ENCODE measurements at places on chromosomes 1 and 21.

- no peak for DNase-seq
Measured at GRCh38 chr1:94727846-94728715, 92.1 kb upstream of the SLC44A3 start.

DNA sequence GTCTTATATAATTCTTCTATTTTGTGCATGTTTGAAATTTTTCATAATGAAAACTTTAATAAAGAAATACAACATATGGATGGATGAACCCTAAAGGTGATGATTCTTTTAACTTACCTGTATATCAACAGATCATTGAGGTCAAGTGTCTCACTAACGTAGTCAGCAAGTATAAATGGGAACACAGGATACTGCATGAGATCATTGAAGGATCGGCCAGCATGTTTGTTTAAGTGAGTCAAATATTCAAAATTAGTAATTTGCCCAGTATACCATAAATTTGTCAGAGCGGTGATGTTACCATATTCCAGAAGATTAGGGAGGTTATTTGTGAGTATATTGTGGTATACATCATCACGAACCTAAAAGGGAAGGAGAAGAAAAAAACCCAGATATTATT lies 71.0 kb upstream of the GNG4 start:
- no peak for DNase-seq

DNA sequence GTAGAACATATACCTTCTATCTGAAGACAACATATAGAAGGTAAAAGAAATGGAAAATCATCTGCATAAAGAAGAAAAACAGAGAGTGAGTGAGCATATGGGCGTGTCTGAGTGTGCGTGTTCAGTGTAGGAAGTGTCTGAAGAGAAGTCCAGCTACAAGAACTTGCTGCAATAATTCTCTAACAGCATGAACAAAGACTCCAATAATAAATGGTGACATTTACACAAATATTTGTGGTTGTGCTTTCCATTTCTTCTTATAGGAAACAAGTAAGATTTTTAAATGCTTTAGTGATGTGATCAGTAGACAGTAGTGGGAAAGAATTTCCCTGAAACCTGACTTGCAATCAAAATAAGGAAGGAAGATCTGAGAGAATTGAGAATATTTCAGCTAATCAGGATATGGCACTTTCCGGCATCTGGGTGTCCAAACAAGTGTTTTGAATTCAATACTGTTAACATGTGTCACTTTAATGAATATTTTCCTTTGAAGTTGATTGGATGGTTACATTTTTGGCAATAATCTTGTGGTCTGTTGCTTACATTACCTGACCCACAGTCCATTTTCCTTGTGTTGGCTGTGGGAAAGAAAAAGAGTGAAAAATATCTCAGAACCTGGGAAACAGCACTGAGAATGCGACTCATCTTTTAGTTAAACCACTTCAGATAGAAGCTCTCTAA lies 154.0 kb downstream of the TGFB2 start:
- DNase-seq = no peak

- no peak for DNase-seq
Measured at GRCh38 chr1:164855716-164856329, 296.8 kb downstream of the PBX1 start.

DNA sequence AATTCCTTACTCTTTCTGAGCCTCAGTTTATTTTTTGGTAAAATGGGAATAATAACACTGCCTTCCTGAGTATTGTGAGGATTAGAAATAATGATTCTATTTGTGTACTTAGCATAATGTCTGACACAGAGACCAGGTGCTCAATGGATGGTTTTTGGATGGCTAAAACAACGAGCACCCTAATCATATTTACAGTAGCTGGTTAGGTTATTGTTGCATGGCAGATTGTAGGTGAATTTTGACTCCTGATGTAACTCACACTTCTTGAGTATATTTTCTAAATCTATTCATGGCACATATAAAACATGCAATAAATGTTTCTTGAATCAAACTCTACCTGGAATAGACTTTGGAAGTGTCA lies 11.9 kb upstream of the DUSP10 start:
- DNase-seq = no peak

Data from WTC11 (cell line).